Omental fat pad (tissue), 4 donors: ENCODE measurements at places on chromosomes 7 and 10. TPM values are rescaled to one million over a fixed set of nuclear protein-coding genes. Genes with fewer than 3 reads are reported as not detected.

DNA sequence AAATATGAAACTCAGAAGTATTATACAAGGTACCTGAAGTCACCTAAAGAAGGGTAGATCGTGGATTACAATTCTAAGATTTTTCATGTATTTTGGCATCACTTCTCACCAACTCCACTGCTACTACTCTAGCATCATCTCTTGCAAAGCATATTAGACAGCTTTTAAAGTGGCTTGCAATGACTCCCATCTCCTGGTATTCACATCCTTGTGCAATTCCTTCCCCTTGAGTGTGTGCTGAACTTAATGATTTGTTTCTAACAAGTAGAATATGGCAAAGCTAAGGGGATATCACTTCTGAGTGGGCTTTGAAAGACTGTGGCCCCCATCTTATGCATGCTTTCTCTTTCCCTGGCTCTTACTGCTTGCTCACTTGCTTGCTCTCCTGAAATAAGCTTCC lies 280.2 kb downstream of the SNX13 start:
- DNase-seq, result no peak

DNA sequence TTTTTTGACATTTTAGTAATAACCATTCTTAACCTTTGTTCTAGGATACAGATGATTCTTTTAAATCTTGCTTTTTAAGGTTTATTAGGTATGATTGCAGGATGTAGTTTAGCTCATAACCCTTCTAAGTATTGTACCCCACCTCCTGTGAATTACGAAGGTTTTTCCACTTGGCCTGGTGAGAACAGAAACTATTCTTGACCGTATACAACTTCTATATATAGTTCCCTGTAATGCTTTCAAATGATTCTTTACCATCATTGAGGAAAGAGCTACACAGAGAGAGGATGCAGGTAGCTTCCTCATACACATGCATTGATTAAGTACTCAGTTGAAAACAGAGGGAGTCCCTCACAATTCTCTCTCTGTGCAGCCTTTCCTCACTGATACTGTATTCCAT lies 86.3 kb downstream of the PALS2 start:
- DNase-seq, result no peak

DNA sequence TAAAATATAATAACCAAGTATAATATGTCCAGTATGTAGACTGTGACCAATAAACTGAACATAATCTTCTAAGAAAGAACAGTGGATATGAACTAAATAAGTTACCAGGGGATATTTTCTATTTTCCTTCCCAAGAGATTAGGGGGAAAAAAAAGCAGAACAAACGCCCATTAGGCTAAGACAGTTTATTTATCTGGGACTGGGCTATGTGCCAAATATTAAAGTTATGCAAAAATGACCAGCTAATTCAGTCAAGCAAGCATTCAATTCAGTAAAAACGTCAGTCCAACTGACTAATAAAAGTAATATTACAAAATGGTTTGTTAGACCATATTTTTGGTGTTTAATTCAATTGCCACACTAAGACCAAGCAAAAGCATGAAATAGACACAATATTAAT lies 122.2 kb downstream of the TSPAN12 start:
- DNase-seq, result no peak

- DNase-seq, result no peak
Observed at GRCh38 chr7:66152371-66153191, 37.9 kb downstream of the CRCP start.

C10orf67 gene
- 0.09 TPM for total RNA-seq

ANKRD7 gene
- not detected for total RNA-seq

CYP3A5 gene
- 19.9 TPM for total RNA-seq

SPAM1 gene
- not detected for total RNA-seq

BTRC gene
- total RNA-seq, result 14.4 TPM
